ENCODE measurements at places on chromosomes 5 and 9. TPM values are rescaled to one million over a fixed set of nuclear protein-coding genes. Genes with fewer than 3 reads are reported as not detected.

The COL27A1 gene
- 5.5 TPM for total RNA-seq

The VDAC1 gene
- 274 TPM for total RNA-seq

The SH3TC2 gene
- 4.6 TPM for total RNA-seq

The MARCOL gene
- not detected for total RNA-seq

The GCNT1 gene
- 1.5 TPM for total RNA-seq

The FOXD4L4 gene
- not detected for total RNA-seq

The DBH gene
- not detected for total RNA-seq

The FBP2 gene
- total RNA-seq = not detected

The GNA14 gene
- 2.7 TPM for total RNA-seq

The PDE8B gene
- not detected for total RNA-seq

The WHRN gene
- 0.79 TPM for total RNA-seq

The ZBTB6 gene
- 5.1 TPM for total RNA-seq

The GFPT2 gene
- 7.6 TPM for total RNA-seq

The IL3 gene
- total RNA-seq = not detected

The SIMC1 gene
- 8.5 TPM for total RNA-seq

The GOLGA2 gene
- total RNA-seq = 52.0 TPM

The SELENOP gene
- total RNA-seq = 28.6 TPM

The FBXL7 gene
- total RNA-seq = 14.7 TPM

The MLANA gene
- not detected for total RNA-seq

The SGCD gene
- total RNA-seq = not detected

The ZFAND5 gene
- 85.0 TPM for total RNA-seq

The SLC6A3 gene
- total RNA-seq = not detected

Data from mammary microvascular endothelial cell (primary cell).